ENCODE measurements at places on chromosomes 2 and 18.
A peak's percentile ranks its signal among the peaks of the same experiment; 100 is the strongest.

- DNase-seq = no peak
These were observed 9.2 kb downstream of the SGPP2 start for GRCh38 chr2:222433332-222434173.

GRCh38 chr2:28408764-28409599 is 16.3 kb downstream of the FOSL2 start:
- DNase-seq = peak; percentile 33

- DNase-seq = no peak
These were observed 65.6 kb downstream of the CYB5A start for GRCh38 chr18:74226156-74226555.

- DNase-seq = no peak
These were observed 65.2 kb upstream of the FIGN start for GRCh38 chr2:163800951-163801381.

- no peak for DNase-seq
These were observed 93.7 kb upstream of the MCFD2 start for GRCh38 chr2:47009253-47009767.

DNA sequence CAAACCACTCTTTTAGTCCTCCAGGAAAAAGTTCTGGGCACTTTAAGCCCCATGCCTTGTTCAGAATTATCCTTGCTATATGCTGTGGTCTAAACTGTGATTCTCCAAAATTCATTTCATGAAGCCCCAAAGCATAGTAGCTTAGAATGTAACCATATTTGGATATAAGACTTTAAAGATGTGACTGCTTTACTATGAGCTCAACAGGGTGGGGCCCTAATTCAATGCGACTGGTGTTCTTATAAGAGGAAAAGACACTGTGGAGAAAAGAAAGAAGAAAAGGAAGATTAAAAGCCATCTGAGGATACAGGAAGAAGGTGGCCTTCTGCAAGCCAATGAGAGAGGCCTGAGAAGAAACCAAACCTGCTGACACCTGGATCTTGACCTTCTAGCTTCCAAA is 174.8 kb downstream of the GALNT13 start:
- no peak for DNase-seq

DNA sequence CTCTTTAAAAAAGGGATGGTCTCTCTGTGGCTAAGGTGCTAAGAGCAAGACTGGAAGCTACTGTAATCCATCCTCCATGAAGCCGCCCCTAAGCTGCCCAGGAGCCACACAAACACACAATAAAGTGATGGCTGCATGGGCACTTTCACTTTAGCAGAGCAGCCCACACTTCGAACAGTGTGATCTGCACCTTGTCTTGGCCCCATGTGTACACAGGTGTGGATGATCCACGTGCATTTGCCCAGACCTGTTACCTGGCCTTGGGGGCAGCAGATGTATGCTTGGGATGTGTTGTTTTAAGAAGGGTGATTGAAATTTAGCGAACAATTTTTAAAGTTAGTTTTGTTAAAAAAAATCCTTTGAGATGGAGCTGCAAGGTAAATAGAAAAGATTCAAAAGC is 39.9 kb downstream of the TMEM178A start:
- DNase-seq = no peak

GRCh38 chr2:174730698-174731018 is 33.6 kb downstream of the CHRNA1 start:
- no peak for DNase-seq

DNA sequence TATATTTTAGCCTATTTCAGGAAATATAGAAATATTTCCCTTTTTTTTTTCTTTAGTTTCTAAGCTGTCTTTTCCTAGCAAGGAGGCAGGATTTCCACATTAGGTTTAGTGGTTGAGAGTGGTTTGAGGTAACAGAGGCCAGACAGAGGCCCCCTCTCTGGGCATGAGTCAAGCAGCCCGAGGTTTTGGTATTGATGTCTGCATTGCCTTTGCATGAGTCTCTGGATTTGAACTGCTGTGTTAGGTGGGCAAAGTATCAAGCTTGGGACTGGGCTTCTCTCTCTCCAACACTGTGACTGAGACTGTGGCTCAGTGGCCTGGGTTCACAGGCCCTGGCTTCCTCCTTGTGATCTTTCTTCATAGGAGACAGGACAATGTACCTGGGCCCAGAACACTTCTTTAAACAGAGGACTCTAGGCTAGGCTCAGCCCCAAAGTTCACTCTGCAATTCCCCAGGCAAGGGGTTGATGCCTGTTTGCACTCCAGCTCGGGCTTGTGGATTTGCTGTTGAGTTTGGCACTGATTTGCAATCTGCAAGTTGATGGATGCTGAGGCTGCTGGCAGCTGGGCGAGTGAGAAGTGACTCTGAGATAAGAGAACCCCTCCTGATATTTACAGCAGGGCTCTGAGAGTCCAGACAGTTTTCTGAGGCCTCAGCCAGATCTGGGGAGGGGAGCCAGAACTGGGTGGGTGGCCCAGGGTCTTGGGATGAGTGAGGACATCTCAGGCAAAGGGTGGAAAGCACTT is 271.2 kb downstream of the EN1 start:
- no peak for DNase-seq

DNA sequence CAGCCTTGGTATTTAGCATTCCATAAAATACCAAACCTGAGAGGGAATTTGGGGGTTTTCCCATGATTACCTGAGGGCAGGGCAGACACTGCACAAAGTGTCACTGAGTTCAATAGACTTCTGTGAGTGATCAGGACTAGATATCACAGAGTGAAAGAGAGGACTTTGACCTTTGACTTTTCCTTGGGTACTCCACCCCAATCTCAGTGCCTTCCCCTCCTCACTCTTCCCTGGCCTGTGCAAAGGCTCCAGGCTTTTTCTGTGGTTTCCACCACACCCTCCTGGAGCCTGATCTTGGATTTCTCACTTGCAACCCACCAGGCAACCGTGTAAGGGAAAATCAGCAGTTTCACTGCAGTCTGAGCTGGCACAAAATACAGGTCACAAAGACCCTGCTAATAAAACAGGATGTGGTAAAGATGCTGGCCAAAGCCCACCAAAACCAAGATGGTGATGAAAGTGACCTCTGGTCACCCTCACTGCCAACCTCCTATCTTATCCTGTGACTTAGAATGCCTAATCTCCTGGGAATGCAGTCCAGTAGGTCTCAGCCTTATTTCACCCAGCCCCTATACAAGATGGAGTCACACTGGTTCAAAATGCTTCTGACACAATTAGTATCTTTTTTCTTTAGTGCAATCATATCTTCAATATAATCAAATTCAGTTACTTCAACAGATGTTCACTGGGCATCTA is 64.0 kb downstream of the BOD1L2 start:
- no peak for DNase-seq

DNA sequence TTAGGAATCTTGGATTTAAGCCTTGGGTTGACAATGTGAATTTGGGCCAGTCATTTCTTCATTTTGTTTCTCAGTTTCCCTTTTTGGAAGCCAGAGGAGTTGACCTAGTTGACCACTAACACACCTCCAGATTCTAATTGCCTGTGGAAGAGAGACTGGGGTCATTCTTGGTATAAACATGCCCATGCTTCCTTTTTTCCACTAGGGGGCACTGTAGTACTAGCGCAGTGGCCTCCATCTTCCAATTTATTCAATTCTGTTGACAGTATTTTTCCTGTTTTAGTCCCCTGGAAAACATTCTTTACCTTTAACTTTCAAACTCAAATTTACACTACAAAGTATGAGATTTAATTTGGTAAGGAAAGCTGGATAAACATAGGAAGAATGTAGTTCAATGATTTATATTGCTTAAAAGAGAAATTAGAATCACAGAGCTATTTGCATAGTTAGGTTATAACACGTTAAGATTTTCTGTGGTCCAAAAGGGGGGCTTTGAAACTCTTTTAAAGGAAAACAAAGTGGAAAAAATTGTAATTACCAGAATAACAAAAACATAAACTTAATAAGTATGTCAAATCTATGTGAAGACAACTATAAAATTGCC is 57.5 kb upstream of the AGPS start:
- no peak for DNase-seq

DNA sequence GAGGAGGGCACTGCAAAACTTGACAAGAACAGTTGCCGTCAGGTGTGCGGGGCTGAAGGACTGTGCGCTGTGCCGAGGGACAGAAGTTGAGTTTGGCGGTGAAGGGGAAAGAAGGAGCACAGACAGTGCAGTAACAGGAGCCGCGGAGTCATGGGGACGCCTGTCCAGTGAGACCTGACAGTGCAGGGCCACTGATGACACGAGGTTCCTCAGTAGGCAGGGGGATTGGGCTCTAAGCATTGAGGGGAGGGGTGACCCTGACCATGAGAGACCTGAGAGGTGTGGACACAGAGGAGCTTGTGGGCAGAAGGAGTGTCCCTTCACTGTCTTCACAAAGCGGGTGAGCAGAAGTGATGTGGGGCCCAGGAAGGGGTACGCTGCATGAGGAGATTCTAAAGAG is 104.8 kb downstream of the MTCL1 start:
- no peak for DNase-seq

DNA sequence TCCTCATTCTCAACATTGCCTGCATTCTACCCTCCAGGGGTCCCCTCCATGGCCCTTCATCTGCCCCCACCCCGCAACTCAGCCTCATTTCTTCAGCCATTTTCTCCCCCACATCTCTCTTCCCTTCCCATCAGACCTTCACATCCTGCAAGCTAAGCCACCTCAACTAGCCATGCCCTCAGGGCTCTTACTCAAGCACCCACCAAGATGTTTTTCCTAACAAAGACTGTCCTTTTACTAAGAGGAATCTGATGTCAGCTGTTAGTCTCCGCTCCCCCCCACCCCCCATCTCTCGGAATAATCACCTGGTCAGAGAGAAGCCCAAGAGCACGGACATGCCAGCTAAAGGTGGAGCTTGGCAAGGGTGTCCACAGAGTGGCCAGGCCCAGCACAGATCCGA is 4.7 kb upstream of the CAPN10 start:
- no peak for DNase-seq

DNA sequence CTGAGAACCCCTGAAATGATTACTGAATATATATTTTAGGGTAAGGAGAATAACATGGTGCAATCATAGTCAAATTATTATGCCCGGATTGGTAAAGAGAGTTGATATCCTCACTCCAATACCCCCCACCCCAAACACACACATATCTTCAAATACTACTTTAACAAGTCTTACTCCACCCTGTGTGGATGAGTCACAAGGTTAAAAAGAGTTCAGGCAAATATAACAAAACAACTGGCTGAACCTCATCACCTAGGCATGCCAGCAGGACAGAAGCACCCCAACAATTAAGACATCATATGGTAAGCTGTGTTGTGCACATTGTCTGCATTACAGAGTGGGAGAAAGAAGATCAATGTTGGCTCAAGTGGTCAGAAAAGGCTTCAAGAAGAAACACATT is 857.4 kb downstream of the TDRD15 start:
- no peak for DNase-seq

DNA sequence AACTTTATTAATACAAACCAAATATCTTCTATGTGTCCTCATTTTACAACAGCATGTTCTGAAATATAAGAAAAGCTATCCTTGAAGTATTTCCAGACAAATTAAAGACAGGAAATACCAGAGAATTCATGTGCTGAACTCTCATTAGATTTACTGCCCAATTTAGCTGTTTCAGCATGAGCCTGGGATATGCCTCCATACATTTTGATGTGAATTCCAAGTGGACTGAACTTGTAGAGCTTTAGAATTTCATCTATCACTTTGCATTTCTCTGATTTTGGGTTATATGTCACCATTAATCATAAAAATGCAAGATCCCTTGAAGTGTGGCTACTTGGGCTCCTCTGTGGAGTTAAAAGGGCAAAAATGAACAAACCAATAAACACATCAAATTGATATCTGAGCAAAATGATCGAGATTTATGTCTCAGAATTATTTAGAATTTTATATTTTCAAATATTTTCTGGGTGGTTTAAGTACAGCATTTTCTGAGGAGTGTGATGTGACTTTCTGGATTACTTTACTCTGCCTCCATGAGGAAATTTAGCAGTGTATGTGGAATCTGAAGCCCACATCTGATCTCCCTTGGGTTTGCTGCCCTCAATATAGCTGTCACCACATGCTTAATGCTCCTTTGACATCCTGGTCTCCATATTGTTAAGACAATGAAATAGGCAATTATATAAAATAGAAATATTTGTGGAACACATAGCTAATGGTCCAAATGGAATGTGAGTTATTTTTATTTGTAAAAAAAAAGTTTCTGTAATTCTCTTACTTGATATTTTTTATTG is 206.6 kb upstream of the RBMS1 start:
- DNase-seq = no peak

- no peak for DNase-seq
These were observed 189.5 kb upstream of the HDAC4 start for GRCh38 chr2:239590276-239590675.

GRCh38 chr18:52844323-52844722 is 504.3 kb downstream of the DCC start:
- DNase-seq = no peak

DNA sequence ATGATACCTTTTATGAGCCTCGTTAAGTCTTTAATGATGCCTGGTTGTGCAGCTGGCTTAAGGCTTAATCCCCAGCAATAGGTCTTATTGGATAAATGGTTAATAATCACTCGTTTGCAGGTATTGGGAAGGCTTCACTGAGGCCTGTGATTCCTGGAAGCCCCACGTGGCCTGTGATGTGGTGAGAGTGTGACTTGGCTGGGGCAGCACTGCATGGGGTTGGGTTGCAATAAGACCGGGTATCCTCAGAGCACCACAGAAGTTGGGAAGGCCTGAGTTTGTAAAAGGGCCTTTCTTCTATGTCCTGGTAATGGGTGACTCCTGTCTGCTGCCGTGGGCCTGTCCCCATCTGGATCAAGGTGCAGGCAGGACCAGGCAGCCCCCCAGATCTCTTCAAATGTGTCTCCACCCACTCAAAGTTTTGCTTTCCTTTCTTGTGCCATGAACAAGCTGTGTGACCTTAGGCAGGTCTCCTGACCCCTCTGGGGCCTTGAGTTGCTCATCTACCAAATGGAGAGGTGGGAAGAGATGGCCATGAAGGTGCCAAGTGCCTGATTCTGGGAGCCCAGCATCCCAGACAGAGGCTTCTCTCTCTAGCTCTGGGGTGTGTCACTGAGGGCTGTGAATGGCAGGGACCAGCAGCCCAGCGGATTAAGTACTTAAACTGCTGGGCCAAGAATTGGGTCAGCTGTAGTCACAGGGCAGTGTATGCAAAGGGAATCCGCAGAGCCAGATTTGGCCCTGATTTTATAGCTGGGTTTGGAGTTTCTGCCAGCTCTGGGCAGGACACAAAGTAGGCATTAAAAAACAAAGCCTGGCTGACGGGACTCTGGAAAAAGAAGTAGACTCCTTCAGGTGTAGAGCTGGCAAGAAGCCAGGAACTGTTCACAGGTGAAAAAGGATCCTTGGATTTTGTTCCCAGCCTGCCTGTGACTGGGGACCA is 24.4 kb downstream of the LBH start:
- DNase-seq = no peak

All from stimulated activated CD4-positive, alpha-beta T cell treated with anti-CD3 and anti-CD28 coated beads, TNF-alpha, amount 100 ng/mL, for 24 hours (primary cell).